Activated T-cell treated with anti-CD3 and anti-CD28 coated beads, Interleukin-2, amount 50 U/mL, for 72 hours (primary cell): ENCODE measurements at places on chromosomes 4 and X. TPM values are rescaled to one million over a fixed set of nuclear protein-coding genes. Genes with fewer than 3 reads are reported as not detected.

Gene NLRP2B
- not detected for total RNA-seq

GRCh38 chr4:76558396-76559235 lies 123.6 kb downstream of the SHROOM3 start:
- DNase-seq, result no peak
- no peaks in the 10 kb centered on the region for H3K4me1 ChIP-seq
- H3K4me3 ChIP-seq, result no peak overlapping the region
- H3K27me3 ChIP-seq, result peaks cover 7% of the 10 kb centered on the region
- H3K27ac ChIP-seq, result no peak overlapping the region

Gene CYP4V2
- 20.4 TPM for total RNA-seq

DNA sequence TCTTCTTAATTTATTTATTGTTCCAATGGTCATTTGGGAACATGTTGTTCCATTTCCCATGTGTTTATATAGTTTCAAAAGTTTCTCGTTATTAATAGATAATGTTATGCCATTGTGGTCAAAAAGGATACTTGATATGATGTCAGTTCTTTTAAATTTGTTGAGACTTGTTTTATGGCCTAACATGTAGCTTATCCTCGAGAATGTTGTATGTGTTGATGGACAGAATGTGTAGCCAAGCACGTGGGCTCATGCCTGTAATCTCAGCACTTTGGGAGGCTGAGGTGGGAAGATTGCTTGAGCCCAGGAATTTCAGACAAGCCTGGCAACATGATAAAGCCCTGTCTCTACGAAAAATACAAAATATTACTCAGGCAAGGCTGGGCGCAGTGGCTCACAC lies 168.5 kb upstream of the USP38 start:
- DNase-seq, result no peak
- H3K4me3 ChIP-seq, result no peak overlapping the region
- no peak overlapping the region for H3K27ac ChIP-seq
- H3K27me3 ChIP-seq, result no peaks in the 10 kb centered on the region
- H3K36me3 ChIP-seq, result no peaks in the 10 kb centered on the region

Gene CYBB
- total RNA-seq, result 0.38 TPM

Gene BEND2
- total RNA-seq, result not detected

DNA sequence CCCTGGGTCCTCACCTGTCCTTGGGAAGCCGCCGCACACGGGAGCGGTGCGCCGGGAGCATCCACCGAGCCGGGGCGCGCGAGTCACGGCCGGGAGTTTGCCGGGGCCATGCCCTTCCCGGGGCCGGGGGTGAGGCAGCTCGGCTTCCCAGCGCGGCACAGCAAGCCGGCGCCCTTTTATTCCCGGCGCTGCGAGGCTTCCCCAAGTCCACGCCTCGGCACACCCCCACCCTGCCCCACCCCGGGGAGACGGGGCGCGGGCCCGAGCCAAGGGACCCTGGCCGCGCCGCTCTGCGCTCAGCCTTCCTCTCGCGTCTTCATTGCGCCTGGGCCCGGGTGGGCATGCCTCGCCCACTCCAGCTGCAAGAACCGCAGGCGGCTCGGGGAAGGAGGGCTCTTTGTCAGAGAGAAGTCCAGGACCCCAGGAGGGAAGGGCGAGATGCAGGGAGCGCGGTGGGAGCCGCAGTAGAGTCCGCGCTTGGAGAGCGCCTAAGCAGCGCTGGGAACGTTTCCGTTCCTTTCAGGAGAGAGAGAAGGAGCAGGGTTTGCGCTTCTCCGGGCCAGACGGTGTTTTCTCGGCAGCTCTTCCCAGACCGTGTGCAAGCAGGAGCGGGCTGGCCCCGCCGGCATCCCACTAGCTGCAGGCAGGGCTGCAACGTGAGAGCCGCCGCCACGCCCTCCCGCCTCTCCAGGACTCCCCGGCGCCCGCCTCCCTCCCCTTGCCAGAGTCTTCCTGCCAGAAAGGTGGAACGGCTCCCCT lies at the start of gene MXRA5:
TSS of gene MXRA5 (minus strand) at position 152 of the 759 bp plus-strand sequence. CDS start 2,819 bp downstream, outside the sequence.
- no peak within 1 kb of the TSS for H3K27ac ChIP-seq
- no peak for DNase-seq
- H3K4me1 ChIP-seq, result no peaks in the 10 kb centered on the region
- no peak within 1 kb of the TSS for H3K4me3 ChIP-seq
- peaks cover 6% of the 10 kb centered on the region for H3K36me3 ChIP-seq

DNA sequence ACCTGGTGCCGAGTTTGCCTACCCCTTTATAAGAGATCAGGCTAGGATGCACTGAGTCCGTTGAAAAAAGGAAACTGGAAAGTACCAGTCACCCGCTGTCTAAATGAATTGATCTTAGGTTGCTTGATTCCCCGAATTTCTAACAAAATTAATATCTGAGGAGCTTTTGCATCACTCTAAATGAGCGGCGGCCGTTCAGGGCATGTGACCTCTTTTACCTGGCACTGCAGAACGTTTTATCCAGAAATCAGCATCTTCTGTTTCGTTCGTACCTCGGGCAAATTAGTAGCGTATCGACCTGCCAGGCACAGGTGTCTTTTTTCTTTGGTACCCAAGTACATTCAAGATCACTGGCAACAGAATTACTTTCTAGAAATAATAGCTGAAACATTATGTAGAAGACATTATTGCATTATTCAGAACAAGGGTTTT lies 876 bp downstream of the KLHL2 start:
- H3K4me3 ChIP-seq, result peak overlapping the region; percentile 89
- H3K36me3 ChIP-seq, result peaks cover 3% of the 10 kb centered on the region

- H3K36me3 ChIP-seq, result no peaks in the 10 kb centered on the region
- H3K27me3 ChIP-seq, result no peaks in the 10 kb centered on the region
- no peak overlapping the region for H3K4me3 ChIP-seq
- DNase-seq, result no peak
- H3K4me1 ChIP-seq, result no peaks in the 10 kb centered on the region
- no peak overlapping the region for H3K27ac ChIP-seq
These were observed 53.3 kb downstream of the SLC4A4 start for GRCh38 chr4:71392109-71392508.

- no peaks in the 10 kb centered on the region for H3K27me3 ChIP-seq
- no peaks in the 10 kb centered on the region for H3K4me1 ChIP-seq
- H3K36me3 ChIP-seq, result no peaks in the 10 kb centered on the region
- no peak for DNase-seq
- no peak overlapping the region for H3K4me3 ChIP-seq
These were observed 18.7 kb downstream of the SLC34A2 start for GRCh38 chr4:25674386-25674785.

Gene GPR34
- total RNA-seq, result 0.51 TPM

- H3K4me3 ChIP-seq, result peak overlapping the region; percentile 75
- H3K27me3 ChIP-seq, result no peaks in the 10 kb centered on the region
- peak overlapping the region; percentile 90 for H3K27ac ChIP-seq
- no peak for DNase-seq
These were observed 459.2 kb downstream of the INPP4B start for GRCh38 chr4:142386856-142387255.
